Inflammatory macrophage treated with lipopolysaccharide for 1 hour (primary cell): ENCODE measurements at places on chromosomes 7 and 10.

GRCh38 chr7:147412782-147413556 is 1177.6 kb upstream of the C7orf33 start:
- no peak for DNase-seq

- DNase-seq, result no peak
These were observed 142.6 kb downstream of the TWIST1 start for GRCh38 chr7:18974803-18975202.

DNA sequence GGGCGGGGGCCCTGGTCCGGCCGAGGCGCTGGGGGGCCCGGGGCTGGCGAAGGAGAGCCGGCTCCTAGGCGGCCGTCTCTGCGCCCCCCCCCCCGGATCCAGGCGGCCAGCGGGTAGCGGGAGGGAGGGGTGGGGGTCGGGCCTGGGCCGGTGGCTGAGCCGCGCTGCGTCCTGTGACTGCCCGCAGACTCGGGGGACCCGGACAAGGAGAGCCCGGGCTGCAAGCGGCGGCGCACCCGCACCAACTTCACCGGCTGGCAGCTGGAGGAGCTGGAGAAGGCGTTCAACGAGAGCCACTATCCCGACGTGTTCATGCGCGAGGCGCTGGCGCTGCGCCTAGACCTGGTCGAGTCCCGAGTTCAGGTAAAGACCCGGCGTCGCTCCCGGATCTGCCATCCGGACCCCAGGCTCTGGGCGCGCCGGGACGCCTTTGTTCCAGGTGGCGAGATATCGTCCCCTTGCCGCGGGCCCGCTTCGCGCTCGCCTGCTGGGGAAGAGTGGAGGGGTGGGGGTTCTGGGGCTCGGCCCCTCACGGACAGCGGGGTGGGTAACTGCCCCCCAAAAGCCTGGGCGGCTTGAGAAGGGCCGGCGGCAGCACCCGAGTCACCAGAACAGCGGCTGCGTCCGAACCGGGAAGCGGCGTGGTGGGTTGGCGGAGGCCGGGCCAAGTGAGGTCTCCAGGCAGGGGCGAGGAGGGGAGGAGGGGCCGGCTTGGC is 819 bp downstream of the UNCX start:
- no peak for DNase-seq

- no peak for DNase-seq
These were observed 31.1 kb downstream of the HOXA1 start for GRCh38 chr7:27064661-27065060.

DNA sequence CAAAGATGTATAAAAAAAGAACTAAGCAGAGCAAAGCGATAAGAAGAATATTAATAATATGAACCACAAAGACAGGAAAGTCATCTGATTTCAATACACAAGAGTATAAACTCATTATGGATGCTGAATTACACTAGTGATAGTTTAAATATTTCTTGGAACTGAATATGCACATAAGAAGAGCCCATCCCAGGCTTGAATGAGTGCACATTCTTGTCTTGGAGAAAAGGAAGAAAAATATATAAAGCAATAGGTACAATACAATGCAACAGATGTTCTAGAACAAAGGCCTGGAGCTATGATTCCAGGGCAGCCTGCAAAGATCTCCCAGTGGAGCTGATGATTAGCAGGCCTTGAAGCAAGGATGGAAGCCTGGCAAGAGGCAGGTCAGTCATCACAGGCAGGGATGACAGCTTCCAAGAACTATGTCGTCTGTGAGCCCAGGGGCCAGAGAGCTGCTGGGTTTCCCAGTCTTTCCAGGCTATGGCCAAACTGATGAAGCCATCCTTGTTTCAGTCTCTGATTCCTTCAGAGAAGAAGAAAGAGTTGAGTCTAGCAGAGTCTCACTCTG is 277.6 kb downstream of the KCNMA1 start:
- no peak for DNase-seq

- DNase-seq, result no peak
These were observed 426.4 kb downstream of the TYW1 start for GRCh38 chr7:67423065-67423464.

- DNase-seq, result no peak
These were observed 98.0 kb downstream of the NPY start for GRCh38 chr7:24381894-24382505.

DNA sequence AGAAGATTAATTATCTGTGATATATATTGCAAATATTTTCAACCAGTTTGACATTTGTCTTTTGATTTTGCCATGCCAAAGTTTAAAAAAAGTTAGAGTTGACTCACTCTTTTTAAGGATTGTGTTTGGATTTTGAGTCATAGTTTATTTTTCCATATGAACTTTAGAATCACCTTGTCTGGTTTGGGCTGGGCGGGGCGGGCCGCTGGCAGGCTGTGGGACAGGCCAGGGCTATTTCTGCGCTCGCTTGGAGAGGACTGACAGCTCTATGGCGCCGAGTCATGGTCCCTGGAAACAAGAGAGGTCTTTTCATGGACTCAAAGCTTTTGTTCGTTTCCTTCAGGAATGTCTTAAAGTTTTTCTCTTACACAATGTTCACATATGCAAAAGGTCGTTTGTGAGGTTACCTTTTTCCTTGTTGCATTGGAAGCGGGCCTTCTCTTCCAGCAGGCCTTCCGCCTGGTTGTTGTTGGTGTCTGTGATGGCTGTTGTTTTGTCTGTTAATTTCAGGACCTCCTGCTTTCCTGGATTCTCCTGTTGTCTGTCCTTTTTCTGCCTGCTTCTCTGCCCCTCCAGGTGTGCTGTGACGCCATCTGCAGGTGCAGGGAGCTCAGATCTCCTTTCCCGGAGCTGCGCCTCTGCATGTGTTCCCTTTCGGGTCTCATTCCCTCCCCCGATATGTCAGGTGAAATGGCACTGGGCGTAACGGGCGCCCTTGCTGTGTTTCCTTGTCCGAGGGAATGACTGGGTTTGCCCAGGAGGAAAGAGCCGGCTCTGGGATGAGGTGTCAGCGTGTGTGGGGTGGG is 53.8 kb downstream of the INPP5A start:
- no peak for DNase-seq

GRCh38 chr10:86267286-86268195 is 99.1 kb downstream of the GRID1 start:
- DNase-seq, result no peak

GRCh38 chr10:61779950-61780659 is 117.4 kb downstream of the CABCOCO1 start:
- no peak for DNase-seq

- DNase-seq, result no peak
These were observed 54.4 kb downstream of the TFPI2 start for GRCh38 chr7:93836116-93836515.

DNA sequence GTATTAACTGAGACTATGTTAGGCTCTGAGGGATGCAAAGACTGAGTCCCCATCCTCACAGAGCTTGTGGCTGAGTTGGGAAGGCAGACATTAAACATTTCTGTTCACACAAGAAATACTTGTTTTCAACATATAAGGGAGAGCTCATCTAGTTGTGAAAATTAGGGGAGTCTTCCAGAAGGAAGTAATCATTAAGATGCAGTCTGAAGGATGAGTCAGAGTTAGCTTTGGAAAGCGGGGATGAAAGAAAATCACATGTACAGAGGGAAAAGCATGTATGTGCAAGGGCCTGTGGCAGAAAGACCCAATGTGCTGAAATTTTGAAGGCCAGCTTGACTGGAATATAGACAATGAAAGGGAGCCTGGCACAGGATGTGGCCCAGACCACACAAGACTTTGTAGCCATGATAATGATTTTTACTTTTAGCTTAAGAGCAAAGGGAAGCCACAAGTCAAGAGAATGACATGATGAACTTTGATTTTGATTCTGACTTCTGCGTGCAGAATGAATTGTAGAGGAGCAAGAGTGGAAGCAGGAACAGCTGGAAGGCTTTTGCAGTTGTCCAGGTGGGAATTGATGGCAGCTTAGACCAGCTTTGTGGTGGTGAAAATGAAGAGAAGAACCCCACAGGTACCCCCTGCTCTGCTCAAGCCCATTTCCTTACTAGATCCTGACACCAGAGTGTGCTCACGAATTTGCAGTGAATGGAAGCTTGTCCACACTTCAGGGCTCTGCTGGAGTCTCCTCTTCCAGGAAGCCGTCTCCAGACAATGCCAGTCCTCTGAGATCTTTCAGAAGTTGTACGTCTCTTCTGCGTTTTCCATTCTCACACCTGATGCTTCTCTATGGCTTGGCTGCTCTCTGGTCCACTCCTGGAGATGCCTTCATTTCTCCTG is 115.6 kb downstream of the ATXN7L1 start:
- DNase-seq, result no peak

- no peak for DNase-seq
These were observed 6.9 kb downstream of the TMEM130 start for GRCh38 chr7:98862716-98863420.

- peak; percentile 70 for DNase-seq
These were observed 8.6 kb downstream of the UPP1 start for GRCh38 chr7:48097521-48098231.

- DNase-seq, result no peak
These were observed 285.5 kb downstream of the CCDC3 start for GRCh38 chr10:12716042-12716441.

GRCh38 chr10:78624791-78625190 is 444.0 kb upstream of the ZMIZ1 start:
- DNase-seq, result no peak

DNA sequence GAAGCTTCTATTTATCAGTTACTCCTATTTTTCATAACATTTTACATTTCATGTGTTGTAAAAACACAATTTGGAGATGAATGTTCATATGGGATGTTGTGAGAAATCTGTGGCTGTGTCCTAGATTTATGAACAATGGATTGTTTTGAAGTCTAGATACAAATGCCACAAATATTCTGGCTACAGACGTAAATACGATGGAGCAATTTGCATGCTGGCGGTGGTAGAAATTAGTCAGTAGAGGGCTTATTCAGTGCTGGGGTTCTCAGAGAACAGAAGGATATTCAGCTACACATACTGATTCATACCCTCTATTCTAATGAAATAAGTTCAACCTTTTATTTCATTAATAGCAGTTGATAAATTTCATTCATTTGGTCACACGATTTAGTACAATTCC is 48.8 kb downstream of the PLPP4 start:
- DNase-seq, result no peak
